ENCODE measurements at places on chromosomes 7 and 10. TPM values are rescaled to one million over a fixed set of nuclear protein-coding genes. Genes with fewer than 3 reads are reported as not detected.
A peak's percentile ranks its signal among the peaks of the same experiment; 100 is the strongest.

The STARD3NL gene
- total RNA-seq = 18.0 TPM

The AKR1D1 gene
- total RNA-seq = not detected

The PRR15 gene
- total RNA-seq = not detected

The FEZF1 gene
- not detected for total RNA-seq

The SSMEM1 gene
- not detected for total RNA-seq

The OR2A42 gene
- total RNA-seq = 0.07 TPM

The HYCC1 gene
- total RNA-seq = 24.9 TPM

The HABP2 gene
- total RNA-seq = not detected

The CNPY1 gene
- total RNA-seq = not detected

The UROS gene
- 29.0 TPM for total RNA-seq

The NKX2-3 gene
- not detected for total RNA-seq

The IQCE gene
- 6.7 TPM for total RNA-seq

The TMEM184A gene
- total RNA-seq = not detected

GRCh38 chr7:158766570-158767281 is 62.1 kb upstream of the NCAPG2 start:
- DNase-seq = no peak

- no peak for DNase-seq
Observed at GRCh38 chr10:34081347-34081743, 733.8 kb downstream of the PARD3 start.

- DNase-seq = no peak
Observed at GRCh38 chr10:99234041-99234790, 1.4 kb downstream of the HPSE2 start.

- DNase-seq = peak; percentile 78
Observed at GRCh38 chr10:71569775-71570588, 149.6 kb downstream of the C10orf105 start.

DNA sequence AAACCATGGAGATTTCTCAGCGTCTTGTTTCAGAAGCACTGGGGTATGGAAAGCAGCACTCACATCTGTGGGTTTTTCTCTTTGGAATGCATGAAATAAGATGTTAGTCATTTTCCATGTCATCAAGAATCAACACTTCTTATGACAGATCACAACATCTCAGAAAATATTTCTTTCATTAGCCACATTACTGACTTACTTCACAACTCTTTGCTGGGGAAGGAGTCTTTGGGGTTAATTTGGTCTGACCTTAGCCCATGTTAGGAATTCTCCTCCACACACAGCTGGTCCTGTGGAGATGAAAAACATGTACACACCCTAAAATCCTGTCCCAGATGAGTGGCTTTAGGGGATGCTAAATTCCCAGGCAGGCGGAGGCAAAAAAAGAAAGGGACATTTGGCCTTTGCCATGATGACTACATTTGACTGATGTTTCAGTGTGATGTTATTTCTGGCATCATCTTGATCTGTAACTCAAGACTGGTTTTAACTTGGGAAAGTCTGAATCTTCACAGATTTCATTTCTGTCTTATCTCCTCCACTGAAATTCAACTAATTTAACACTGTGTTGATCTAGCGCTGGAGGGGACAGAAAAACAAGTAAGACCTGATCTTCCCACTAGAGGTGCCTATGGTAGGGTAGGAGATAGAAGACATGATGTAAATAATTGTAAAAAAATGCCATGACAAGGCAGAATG is 363.2 kb downstream of the PRPF18 start:
- DNase-seq = no peak

DNA sequence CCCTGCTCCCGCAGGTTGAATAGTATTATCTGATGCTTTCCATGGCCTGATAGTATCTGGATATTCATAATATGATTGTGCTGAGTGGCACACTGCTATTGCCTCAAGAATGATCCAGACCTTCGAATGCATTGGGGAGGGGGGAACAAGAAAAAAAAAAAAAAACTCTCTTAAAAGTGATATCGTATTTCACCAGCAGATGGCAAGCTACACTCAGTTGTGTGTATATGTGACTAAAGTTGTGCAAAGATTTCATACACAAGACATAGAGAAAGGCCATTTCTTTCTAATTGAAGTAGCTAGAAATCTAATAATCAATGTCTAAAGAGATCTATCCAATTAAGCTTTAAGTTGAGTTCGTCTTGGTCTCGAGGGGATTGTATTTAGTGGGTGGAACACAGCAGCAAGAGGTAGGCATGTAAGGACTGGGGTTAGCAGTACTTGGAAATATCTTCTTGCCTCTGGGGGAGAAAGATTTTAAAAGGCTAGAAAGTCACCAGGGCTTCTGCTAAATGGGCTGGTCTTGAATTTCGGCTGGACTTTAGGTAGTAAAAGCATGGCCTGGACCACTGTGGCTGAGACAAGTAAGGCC is 15.3 kb downstream of the SFRP4 start:
- DNase-seq = no peak

DNA sequence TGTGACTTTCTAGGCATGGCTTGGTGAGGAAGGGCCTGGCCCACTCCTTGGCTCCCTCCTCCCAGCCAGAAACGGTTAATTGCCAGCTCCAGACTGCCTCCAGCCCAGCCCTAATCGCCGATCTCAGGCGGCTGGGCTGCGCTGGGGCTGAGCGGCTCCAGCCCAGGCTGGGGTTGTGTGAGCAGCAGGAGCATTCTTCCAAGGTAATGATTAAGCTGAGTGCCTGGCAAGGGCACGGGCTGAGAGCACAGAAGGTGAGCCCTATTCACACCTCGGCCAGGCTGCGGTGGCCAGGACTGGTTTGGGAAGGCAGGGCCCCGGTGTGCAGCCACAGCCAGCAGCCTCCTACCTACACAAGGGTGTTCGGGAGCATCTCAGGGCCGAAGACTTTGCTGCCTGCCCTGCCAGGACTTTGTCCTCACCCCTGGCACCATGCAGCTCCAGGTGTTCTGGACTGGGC is at the start of gene TMEM72:
TMEM72 (plus strand) TSS at position 257 of the 460 bp plus-strand sequence; CDS start at position 433, 176 bp downstream.
- DNase-seq = no peak

- no peak for DNase-seq
Observed at GRCh38 chr10:22301193-22301592, 15.0 kb upstream of the COMMD3 start.

GRCh38 chr7:117750612-117751563 is 122.4 kb downstream of the CTTNBP2 start:
- DNase-seq = no peak

GRCh38 chr7:148715027-148715426 is 16.3 kb downstream of the CUL1 start:
- DNase-seq = no peak

DNA sequence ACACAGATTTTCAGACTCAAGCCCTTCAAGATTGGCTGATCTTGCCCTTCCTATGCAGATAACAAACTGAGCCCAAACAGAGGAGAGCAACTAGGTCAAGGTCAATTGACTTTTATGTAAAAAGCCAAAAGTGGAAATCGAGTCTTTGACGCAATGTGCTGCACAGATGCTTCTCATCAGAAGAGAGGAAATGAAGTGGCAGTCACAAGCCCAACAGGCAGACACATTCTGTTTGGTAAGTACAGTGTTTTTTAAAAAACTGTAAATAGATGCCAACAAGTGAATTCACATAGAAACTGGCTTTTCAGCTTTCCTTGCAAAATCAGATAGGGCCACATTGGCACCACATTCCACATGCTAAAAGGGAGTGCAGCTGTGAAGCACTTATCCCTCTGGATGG is 606.6 kb downstream of the KCNMA1 start:
- no peak for DNase-seq

DNA sequence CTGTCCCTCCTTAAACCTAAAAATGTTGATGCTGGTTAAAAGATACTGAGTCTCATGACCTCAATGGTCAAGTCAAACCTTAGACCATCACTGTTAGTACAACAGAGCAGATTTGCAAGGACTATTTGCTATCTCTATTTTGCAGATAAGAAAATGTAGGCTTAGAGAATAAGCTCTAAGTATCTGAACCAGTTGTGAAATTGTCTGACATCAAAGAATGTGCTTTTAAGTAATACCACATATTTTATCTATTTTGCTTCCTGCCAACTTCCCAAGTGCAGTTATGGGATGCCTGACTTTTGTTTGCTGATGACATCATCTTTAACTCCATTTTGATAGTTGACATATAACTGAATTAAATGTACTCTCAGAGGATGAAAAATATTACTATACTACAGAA is 83.6 kb upstream of the TMEM106B start:
- no peak for DNase-seq

- no peak for DNase-seq
Observed at GRCh38 chr7:36406156-36406555, 16.5 kb downstream of the ANLN start.

- no peak for DNase-seq
Observed at GRCh38 chr7:105519353-105519752, 2.7 kb downstream of the PUS7 start.

DNA sequence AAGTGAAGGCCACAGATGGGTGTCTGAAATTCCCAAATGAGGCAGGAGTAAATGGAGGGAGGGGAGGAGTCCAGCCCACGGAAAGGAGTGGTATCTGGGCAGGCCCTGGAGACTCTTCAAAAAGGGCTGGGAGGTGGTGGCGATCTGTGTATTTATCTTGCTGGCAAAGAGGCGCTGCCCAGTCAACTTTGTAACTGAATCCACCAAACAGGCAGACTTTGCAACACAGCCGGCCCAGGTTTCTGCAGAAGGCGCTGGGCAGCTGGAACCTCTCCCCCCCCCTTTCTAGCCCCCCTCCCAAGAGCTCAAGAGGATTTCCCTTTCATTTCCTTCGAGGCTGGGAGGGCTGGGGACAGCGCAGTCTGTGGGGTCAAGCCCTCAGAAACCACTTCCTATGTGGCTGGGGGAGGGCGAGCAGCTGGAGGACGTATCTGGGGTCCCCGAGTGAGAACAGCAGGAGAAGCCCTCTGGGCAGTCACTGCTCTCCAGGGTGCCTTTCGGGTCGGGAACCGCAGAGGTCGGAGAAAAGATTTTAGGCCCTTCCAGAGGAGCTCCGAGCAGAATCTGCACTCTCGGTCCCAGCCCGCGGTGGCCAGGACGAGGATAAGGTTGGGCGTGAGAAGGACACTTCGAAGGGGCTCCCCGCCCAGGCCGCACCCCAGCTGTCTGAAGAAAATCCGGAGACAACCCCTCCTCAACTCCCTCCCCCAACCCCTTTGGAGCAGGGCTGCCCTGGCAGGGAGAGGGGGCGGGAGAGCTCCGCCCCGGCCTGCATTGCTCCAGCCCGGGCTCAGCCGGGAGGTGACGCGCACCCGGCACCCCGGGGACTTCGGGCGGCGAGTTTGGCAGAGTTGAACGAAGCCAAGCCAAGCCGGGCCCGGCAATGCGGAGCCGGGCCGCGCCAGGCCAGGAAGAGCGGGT is 965 bp downstream of the ZCCHC24 start:
- peak; percentile 42 for DNase-seq

- DNase-seq = no peak
Observed at GRCh38 chr10:1293636-1294435, 237.7 kb downstream of the WDR37 start.

- DNase-seq = no peak
Observed at GRCh38 chr7:40525764-40526163, 391.0 kb downstream of the SUGCT start.

DNA sequence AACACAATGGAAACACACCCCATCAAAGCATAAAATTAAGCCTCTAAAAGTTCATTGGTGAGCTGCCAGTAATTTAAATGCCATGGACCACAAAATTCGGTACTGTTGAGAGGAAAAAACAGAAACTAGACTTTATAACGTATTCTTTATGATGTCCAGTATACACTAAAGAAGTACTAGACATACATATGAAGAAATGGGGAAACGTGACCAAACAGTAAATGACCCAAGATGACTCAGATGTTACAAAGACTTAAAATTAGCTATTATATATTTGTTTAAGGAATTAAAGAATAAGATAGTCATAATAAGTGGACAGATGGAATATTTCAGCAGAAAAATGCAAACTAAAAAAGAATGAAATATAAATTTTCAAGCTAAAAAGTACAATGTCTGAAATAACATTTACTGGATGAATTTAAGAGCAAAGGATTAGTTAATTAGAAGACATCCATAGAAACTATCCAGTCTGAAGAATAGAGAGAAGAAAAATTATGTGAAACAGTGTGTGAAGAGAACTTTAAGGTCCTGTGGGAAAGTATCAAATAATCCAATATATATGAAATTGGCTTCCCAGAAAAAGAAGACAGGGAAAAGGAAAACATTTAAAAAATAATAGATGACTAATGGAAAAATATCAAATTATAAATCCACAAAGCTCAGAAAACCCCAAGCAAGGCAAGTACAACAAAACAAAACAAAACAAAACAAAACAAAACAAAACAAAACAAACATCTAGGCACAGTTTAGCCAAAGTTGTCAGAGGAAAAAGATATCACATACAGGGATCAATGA is 69.4 kb downstream of the SAMD9 start:
- no peak for DNase-seq

DNA sequence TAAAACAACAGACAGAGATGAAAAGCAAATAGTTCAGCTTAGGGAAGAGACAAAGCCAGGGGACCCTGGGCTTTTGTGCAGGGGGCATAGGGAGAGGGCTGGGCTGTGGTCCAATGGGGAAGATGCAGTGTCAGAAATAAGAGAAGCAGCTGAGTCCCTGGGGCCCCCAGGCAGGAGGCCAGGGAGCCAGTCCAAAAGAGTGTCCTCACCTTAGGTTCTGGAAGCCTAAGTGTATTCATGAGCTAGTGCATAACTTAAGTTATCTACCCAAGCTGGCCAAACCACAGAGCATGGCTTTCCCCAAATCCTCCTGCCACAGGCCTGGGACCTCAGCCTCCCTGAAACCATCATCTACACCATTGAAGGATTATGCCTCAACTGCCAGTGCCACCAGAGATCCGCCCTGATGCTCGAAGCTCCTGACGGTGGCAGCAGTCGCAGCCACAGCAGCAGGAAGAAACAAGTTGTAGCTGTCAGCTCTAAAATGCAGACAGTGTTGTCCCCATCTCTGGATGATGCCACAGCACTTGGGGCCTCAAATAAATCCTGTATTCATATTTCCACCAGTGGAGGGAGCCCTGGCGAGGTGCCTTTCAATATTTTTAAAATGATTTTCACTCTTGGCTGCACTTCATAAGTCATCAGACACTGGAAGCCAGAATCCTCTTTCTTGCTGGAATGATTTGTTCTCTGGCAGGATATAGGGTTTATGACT is 574.6 kb downstream of the GRID1 start:
- no peak for DNase-seq

GRCh38 chr7:83486957-83487356 is 162.0 kb downstream of the SEMA3E start:
- DNase-seq = no peak

DNA sequence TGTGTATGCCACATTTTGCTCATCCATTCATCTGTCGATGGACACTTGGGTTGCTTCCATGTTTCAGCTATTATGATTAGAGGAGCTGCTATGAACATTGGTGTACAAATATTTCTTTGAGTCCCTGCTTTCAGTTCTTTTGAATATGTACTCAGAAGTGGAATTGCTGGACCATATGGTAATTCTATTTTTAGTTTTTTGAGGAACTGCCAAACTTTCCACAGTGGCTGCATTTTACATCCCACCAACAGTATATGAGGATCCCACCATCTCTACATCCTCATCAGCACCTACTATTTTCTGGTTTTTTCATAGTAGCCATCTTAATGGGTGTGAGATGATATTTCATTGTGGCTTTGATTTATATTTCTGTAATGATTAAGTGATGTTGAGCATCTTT is 44.7 kb upstream of the ZMIZ2 start:
- DNase-seq = no peak

- no peak for DNase-seq
Observed at GRCh38 chr10:27949528-27950241, 49.2 kb downstream of the ODAD2 start.

All from T-helper 17 cell (primary cell).